ENCODE measurements at places on chromosomes 6 and 20.

DNA sequence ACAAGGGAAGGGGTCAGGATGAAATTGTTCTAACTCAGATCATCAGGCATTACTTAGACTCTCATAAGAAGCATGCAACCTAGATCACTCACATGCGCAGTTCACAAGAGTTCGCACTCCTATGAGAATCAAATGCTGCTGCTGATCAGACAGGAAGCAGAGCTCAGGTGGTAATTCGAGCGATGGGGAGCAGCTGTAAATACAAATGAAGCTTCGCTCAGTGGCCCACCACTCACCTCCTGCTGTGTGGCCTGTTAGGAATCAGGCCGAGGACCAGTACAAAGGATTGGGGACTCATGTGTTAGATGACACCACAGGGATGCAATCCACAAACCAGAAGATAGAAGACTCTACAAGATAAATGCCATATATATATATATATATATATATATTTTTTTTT is 31.5 kb upstream of the TOP1 start:
- no peak for DNase-seq

- no peak for DNase-seq
These were observed 47.7 kb upstream of the DACT2 start for GRCh38 chr6:168367285-168367751.

DNA sequence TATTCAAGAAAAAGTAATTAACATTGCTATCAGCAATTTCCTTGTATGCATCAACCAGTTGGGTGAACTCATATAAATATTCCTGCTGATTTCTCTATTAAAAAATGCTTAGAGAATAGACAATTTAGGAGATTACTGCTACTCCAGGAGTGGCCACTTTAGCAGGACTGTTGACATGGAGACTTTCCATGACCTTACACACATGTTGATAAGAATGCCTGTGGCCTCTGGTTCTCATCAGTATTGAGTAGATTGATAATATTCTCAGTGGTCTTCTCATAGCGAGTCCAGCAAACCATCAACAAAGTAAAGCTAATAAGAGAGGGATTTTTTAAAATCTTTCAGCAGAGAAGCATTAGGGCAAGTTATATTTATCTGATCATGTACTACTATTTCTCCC is 208.4 kb upstream of the MARCKS start:
- DNase-seq: no peak

DNA sequence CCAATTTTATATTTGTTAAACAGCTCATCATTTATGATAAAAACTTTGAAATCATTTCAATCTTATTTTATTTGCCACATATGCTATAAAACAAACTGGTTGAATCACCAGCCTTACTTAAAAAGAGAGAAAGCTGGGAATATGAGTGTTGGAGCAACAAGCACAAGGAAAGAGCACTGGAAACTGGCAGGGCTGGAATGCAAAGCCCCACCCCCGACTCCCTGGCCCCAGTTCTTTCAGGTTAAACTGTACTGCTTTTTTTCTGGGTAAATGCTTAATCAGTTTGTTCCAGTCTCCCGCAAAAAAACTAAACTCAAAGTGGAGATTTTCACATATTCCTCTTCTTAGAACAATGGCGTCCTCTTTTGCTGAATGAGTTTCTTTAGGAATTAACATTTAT is 433.8 kb upstream of the NOX3 start:
- DNase-seq: no peak

DNA sequence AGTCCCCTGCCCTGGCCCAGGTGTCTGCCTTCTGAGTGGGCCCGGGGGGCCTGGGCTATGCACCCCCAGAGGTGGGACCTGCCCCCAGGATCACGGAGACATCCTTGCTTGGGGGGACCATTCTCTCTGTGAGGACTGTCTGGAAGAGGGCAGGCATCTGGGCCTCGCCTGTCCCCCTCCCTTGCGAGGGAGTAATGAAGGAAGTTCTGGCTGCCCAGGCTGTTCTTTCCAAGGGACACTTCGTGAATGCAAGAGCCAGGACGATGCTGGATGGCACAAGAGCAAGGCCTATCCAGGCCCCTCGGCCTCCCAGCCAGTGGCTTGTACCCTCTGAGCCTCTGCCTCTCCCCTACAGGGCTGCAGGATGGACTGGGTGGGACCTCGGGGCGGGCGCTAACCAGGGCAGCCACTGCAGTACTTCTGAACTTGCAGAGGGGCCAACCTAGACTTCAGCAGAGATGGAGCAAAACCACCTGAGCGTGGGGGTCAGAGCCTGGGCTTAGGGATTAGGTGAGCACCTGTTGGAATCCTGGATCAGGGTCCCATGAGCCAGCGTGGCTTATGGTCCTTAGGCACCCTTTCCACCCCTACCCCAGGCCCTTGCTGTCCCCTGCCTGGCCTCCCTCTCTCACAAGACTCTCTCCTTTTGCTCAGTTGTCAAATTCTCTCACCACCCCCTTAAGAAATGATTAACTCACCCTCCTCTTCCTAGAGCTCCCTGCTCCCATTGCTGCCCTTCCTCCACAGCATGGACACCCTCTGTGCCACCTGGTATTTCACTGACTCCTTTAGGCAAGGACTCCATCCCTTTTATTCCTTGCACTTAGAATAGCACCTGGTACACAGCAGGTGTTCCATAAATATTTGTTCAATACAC is 53.2 kb downstream of the CTCFL start:
- no peak for DNase-seq

- DNase-seq: no peak
These were observed 336.6 kb downstream of the CDH4 start for GRCh38 chr20:61588411-61589385.

- DNase-seq: no peak
These were observed 6.5 kb downstream of the RBM38 start for GRCh38 chr20:57397693-57398108.

GRCh38 chr20:3358676-3359340 is 48.7 kb downstream of the DNAAF9 start:
- DNase-seq: no peak

GRCh38 chr20:8693709-8694108 is 375.2 kb upstream of the PLCB4 start:
- no peak for DNase-seq

GRCh38 chr6:130841128-130841728 is 14.0 kb downstream of the SMLR1 start:
- DNase-seq: no peak

DNA sequence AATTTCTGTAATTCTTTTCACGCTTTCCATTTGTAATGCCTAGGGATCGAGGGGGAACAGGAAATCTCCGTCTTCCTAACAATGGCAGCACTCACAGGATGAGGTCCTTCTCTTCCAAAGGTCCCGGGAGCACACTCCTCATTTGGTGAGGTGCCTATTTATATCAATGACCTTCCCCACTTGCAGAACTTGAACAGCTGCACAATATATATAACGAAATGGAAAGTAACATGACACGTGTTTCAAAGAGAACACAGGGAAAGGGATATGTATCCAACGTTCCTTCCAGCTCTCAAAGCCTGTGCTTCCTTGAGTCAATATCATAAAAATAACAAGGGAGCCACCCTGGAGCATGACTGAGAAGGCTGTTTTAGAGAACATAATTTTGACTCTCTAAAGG is 78.6 kb upstream of the RBM24 start:
- DNase-seq: no peak

GRCh38 chr6:6217855-6218758 is 102.4 kb downstream of the F13A1 start:
- no peak for DNase-seq

DNA sequence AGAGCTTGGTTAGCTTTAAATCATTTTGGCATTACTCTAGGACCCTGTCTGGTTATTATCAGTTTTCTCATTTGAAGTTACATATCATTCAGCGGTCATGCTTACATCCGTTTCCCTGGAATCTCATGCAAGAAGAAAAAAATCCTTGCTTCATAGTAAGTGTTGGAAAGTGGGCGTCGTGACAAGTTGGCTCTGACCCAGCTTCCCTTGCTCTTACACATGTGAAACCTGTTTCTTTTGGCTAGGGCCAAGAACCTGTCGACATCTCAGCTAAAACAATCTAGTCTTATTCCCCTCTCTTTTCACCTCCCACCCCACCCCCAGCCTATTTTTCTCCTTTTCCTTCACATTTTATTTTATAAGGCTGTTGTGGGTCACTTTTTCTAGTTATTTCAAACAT is 45.5 kb downstream of the ANKS1A start:
- DNase-seq: no peak

GRCh38 chr6:514396-514978 is 122.9 kb downstream of the IRF4 start:
- DNase-seq: no peak

- no peak for DNase-seq
These were observed 45.5 kb upstream of the HLA-E start for GRCh38 chr6:30443657-30444450.

DNA sequence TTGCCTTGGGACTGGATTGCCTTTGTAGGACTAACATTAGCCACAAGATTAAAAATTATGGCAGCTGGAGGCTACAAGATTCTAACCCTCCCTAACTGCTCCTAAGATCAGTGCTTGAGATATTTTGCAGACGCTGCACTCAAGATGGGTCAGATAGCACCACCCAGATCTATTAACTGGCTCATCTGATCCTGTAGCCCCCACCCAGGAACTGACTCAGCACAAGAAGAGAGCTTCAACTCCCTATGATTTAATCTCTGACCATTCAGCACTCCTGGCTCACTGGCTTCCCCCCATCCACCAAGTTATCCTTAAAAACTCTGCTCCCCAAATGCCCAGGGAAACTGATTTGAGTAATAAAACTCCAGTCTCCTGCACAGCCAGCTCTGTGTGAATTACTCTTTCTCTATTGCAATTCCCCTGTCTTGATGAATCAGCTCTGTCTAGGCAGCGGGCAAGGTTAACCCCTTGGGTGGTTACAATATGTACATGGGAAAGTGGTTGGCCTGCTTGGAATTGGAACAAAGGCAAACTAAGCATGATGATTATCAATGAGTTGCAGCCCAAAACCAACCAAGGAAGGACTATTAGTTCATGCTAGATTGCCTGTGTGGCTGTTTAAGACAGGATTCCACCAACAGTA is 111.3 kb downstream of the OR2B2 start:
- no peak for DNase-seq

DNA sequence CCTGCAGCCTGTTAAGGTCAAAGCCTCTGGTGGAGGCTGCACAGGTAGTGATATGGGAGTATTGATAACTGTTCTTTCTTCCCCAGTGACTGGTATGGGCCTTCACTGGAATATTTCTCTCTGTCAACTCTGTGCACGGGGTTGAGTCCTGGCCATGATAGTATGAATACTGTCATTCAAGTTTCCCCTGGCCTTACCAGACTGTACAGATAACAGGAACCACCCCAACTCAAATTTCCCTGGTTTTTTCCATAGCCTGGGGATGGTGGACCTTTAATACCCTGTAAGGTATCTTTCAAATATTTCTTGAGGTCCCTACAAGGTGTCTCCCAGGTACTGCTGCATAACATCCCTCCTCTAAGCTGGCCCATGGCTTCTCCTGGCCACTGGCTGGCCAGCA is 51.4 kb upstream of the TNFAIP3 start:
- no peak for DNase-seq

GRCh38 chr6:33755070-33755869 is 8.6 kb upstream of the IP6K3 start:
- DNase-seq: no peak

- no peak for DNase-seq
These were observed 6.1 kb upstream of the PRSS16 start for GRCh38 chr6:27241443-27241842.

DNA sequence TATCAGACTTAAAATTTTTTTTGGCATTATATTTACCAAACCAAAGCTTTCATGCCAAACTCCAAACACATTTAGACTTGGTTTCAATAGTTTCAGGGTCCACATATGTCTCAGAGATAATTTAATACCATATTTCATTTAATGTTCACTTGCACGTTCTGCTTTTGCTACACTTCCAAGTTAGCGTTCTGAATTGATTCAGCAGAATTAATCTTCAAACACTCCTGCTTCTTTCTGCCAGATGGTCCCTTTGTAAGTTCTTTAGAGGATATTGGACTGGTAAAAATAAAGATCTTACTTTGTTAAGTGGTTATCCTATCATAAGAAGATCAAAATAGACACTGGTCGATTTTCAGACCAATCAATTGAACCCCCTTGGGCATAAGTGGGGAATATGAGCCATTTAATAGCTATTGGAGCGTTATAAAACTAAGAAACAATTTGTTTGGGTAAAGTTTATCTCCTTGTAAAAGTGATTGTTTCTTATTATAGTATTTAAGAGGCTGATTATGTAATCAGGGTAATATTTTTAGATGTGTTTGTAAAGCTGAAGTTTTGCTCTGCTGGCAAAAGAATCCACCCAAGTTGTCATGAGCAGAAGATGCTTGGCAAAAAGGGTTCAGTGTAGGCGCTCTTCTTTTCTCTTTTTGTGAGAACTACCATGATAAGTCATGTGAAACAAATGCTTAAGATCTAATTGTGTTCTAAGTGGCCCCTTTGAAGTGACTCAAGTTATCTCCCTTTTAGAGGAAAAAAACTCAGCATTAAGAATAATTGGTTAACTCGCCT is 92.2 kb downstream of the MCHR2 start:
- no peak for DNase-seq

GRCh38 chr6:111793711-111794111 is 79.5 kb downstream of the FYN start:
- no peak for DNase-seq

DNA sequence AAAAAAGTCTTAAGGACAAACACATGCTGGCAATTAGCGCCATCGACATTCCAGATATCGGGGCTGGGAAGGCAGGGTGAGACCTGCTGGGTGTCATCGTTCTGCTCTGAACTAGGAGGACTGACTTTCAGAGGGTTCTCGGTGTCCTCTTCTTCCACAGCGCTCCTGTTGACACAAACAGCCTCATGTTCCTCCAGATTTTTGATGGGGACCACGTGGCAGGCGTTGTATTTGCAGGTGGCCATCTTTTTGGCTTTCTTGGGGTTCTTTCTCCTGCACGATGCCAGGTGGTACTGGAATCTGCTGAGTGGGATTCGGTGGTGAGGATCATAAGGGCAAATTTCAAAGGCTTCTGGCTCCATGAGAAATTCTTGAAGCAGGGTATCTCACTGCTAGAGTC is 469 bp downstream of the GTSF1L start:
- no peak for DNase-seq

DNA sequence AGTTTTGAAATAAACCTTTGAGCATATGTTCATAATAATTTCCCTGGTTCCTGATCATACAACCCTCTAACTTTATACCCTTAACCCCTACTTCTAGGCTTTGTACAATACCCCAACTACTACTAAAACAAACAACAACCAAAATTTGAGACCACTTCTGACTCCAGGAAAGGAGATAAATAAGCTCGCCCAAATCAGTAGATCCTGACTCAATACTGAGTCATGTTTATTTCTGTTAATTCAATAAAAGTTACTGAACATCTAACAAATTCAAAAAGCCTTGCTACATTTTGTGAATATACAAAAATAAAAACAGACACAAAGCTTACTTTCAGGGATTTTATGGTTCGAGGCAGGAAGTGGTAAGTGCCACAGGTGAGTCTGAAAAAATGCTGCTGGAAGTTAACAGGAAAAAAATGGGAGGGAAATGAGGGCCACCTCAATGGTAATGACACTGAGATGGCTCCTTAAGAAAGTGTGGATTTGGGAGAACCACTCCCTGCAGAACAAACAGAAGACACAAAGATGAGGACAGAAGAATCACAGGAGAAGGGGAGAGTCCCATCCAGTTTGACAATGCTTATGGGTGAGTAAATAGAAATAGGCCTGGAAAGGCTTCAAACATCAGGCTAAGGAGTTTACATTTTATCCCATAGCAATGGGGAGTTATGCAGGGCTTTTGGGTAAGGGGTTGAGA is 63.4 kb downstream of the DST start:
- no peak for DNase-seq

Measured in NCI-H1694 (cell line).